ENCODE measurements at places on chromosomes 5 and 9.
A peak's percentile ranks its signal among the peaks of the same experiment; 100 is the strongest.

DNA sequence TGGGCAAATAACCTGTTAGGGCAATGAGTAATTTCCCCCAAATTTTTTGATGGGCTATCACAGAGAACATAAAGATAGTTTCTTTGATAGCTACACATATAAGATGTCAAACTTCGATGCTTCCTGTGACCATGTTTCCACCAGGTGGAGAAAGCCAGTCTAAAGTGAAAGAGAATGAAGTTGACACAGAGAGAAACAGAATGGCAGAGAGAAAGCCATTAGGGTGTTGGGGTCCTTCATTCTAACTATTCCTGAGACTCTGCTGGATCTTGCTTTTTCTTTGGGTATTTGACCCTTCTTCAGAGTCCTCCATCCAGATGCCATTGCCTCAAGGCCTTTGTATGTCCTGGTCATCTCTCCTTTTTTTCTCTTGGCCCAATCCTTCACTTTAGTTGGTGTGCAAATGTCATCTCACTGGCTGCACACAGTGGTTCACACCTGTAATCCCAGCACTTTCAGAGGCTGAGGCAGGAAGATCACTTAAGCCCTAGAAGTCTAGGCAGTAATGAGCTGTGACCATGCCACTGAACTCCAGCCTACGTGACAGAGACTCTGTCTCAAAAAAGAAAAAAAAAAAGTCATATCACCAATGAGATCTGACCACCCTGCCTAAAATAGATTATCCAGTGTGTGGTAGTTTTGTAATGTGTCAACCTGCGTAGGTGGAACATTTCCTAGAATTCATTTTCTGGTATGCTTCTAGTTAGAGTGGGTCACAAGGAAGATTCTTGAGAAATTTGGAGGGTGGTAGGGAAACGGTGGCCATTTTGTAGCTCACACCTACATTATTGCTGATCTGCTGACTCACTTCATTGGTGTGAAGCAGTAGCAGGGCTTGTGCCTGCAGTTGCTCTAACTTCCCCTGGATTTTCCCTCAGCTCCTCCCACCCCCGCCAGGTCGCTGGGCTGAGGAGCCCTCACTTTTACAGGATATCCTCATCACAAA is 20.8 kb upstream of the KIF2A start:
- DNase-seq, result no peak

DNA sequence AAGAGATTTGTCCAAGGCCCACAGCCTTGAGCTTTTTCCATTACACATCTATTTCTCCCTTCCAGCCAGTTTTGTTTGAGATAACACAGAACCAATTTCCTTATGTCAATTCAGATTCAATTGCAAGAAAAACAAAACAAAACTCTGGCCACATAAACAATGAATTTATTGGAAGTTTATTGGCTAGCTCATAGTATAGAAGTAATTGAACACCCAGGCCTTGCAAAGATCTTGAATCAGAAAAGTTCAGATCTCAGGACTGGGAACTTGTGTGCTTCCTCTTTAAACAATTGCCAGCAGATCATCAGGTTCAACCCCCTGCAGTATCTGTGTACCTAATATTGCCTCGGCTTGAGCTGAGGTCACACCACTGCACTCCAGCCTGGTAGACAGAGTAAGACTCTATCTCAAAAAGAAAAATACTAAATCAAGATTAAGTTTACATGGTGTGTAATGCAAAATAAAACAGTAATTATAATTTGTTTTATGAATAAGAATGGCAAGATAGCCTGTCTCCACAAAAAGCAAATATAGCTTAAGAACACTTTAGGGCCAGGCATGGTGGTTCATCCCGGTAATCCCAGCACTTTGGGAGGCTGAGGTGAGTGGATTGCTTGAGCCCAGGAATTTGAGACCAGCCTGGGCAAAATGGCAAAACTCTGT is 4.1 kb upstream of the ZCCHC10 start:
- DNase-seq, result no peak

GRCh38 chr9:93679536-93680442 is 103.4 kb downstream of the PHF2 start:
- DNase-seq, result no peak

DNA sequence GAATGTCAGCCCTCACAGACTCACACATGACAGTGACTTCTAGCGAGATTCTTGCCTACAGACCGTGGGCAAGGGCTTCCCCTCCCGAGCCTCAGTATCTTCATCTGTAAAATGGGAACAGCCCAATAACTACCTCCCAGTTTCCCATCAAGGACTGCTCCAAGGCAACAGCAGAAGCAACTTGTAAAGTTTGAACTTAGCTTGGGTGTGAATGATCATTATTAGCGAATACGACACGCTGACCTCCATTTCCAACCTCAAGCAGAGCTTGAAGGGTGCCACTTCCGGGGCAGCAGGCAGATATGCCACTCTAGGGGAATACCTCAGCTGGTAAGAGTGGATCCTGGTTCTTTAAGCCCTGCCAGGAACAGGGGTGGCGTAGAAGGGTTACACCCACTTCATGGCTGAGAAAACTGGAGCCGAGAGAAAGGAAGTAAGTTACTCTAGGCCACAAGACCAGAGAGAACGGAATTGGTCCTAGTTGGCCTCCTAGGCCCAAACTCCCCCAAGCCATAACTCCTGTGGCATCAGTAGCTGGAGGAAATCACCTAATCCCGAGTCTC is 2.0 kb downstream of the RNF44 start:
- no peak for DNase-seq

- DNase-seq, result peak; percentile 80
Measured at GRCh38 chr9:7368410-7369292, 430.9 kb downstream of the DMAC1 start.

DNA sequence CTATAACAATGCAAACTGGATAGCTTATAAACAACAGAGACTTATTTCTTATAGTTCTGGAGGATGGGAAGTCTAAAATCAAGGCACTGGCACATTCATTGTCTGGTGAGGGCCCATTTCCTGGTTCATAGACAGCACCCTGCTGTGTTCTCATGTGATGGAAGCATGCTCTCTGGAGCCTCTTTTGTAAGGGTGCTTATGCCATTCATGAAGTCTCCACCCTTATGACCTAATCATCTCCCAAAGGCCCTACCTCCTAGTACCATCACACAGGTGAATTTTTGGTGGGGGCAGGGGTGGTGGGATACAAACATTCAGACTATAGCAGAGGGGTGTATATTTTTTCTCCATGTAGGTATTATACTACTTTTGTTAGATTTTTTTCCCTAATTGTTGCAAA is 92.4 kb downstream of the UNC13B start:
- DNase-seq, result no peak

DNA sequence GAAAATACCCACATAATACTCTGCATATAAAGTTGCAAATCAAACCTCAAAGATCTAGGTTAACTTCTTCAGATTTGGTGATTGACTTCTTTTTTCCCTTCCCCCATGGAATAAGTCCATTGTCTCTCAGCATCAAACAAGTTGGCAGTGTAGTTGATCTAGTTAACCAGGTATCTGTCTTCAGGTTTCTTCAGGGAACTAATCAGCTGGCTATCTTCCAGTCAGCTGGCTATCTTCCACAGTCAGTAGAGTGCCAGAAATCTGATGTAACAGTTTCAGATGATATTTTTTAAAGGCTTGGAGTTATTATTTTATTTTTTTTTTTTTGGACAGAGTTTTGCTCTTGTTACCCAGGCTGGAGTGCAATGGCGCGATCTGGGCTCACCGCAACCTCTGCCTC is 16.8 kb downstream of the TNFSF15 start:
- no peak for DNase-seq

GRCh38 chr5:1495525-1495897 is 28.2 kb downstream of the LPCAT1 start:
- DNase-seq, result no peak

DNA sequence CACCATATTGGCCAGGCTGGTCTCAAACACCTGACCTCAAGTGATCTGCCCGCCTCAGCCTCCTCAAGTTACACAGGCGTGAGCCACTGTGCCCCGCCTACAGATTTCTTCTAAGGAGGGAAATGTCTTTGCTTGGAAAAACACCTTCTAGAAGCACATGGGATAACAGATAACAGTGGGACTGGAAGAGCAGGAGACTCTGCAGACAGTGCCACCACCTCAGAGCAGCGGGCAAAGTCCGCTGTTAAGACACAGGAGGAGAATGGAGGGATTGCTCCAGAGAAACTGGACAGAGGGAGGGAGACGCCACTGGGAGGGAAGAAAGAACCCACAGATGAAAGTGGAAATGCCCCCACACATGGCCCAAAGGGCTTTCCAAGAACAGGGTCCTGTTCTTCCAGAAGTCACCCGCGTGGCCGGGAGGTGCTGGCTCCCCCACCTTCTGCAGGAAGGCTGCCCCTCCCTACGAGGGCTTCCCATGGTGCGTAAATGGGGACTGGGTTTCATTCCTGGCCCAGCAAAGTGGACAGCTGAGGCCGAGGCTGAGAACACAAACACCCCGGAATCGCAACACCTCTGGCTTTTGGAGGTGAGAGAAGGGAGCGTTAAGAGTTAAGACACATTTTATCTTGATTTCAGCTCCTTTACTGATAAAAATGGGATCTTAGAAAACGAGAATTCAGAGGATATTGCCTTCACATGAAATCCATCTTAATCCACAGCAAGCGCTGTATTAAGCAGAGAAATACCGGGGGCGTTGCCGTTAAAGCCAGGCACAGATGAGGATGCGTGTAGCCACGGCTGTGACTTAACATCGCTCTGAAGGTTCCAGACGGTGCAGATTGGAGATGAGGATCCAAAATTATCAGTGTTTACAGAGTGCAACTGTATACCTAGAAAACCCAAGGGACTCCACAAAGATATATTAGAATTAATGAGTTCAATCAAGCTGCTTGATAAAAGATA is 11.2 kb downstream of the ADAMTS2 start:
- no peak for DNase-seq

DNA sequence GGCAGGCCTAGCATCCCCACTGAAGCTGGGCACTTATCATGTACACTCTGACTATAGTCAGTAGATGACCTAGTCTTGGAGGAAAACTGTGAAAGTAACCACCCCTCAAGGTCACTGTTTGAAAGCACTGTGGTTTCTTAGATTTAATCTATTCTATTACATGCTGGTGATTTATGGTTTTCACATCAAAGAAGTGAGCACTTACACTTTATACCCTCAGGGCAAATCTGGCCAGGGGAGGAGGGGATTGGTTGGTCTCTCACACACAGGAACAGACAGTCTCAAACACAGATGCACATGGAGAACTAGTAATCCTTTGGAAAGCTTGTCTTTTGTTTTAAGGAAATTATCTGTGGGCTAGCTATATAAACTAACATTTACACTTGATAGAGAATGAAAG is 17.9 kb upstream of the SPIN1 start:
- no peak for DNase-seq

GRCh38 chr5:53059281-53059680 is 50.3 kb downstream of the MOCS2 start:
- DNase-seq, result no peak

DNA sequence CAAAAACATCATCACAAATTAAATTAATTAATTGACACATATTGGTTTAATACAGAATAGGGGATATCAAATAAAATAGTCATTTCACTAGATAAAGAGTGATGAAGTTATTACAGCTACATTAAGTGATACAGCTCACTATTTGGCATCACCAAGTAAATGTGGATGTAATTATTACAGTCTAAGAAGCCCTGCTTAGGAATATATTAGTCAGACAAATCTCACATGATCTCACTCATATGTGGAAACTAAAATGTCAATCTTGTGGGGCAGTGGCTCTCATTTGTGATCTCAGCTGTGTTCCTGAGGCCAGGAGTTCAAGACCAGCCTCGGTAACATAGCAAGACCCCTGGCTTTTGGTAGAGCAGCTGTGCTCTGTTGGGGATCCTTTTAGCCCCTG is 233.4 kb upstream of the RGMB start:
- DNase-seq, result no peak

- no peak for DNase-seq
Measured at GRCh38 chr5:39055768-39056398, 18.3 kb downstream of the RICTOR start.

- no peak for DNase-seq
Measured at GRCh38 chr9:4538107-4538506, 47.8 kb downstream of the SLC1A1 start.

DNA sequence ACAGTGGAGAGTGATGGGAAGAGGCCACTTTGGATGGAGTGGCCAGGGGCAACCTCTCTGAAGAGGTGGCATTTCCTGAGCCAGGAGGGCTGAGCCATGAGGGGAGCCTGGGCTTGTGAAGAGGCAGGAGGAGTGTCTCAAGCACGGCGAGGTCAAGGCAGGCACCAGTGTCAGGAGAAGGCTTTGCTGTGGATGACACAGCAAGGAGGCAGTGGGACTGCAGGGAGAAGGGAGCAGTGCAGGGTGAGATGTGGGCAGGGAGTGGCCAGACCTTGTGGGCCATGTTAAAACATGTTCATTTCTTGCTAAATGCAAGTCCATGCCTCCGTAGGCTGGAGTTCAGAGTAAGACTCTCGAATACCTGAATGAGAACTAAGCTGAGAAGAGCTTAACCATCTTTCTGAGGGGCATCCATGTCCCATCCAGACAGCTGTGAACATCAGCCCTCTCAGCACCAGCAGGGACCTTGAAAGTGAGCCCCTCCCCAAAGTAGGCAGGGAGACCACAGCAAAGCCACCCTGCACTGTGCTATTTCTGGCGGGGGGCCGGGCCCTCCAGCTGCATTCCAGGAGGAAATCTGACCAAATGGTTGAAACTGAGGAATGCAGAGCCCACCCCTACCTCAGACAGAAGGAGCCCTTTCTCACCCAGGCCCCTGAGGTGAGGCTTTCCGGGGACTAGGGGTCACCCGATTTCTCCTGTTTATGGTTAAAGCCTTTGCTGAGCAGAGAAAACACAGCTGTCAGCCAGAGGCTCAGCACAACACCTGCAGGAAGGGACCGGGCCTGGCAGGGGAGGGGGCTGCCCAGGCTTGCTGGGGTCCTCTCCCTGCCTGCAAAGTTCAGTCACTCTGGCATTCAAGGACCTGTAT is 16.1 kb upstream of the ARSI start:
- DNase-seq, result no peak

DNA sequence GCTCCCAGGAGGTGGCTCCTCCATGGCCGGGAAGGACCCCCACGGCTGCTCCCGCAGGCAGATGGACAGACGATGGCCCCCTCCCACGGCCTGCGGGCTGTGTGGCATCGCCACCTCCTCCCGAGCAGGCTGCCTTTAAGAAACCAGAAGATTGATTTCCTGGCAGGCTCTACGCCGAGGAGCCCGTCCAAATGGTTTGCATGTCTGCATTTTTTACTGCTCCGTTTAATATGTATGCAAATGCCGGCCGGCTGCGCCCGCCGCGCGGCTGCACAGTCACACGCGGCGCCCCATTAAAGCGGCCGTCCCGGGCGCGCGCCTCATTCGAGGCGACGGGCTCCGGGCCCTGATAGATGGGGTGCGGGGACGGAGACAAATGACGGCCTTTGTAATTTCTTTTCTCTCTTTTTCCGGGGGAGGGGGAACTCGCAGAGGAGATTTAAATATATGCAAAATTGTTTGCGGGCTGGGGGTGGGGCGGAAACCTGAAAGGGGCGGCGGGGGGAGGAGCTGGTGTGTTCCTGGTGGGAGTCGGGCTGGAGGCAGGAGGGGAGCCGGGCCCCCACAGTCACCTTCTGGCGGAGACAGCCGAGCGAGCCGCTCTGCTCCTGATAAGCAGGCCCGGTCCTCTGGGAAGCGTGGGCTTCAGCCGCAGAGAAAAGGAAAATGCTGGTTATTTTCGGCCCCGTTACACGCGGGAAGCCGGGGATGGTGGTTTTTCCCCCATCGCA is 158.7 kb upstream of the IER5L start:
- DNase-seq, result peak; percentile 31

GRCh38 chr9:109342878-109343277 is 22.0 kb upstream of the EPB41L4B start:
- DNase-seq, result no peak

- no peak for DNase-seq
Measured at GRCh38 chr5:133404724-133405123, 207.6 kb downstream of the FSTL4 start.

- DNase-seq, result no peak
Measured at GRCh38 chr5:96743065-96743768, 64.5 kb downstream of the ERAP1 start.

All from BJ (cell line).